Activated naive CD4-positive, alpha-beta T cell (primary cell): ENCODE measurements at places on chromosomes 16 and 17.

GRCh38 chr16:53220585-53220984 lies 165.8 kb downstream of the CHD9 start:
- DNase-seq = no peak

DNA sequence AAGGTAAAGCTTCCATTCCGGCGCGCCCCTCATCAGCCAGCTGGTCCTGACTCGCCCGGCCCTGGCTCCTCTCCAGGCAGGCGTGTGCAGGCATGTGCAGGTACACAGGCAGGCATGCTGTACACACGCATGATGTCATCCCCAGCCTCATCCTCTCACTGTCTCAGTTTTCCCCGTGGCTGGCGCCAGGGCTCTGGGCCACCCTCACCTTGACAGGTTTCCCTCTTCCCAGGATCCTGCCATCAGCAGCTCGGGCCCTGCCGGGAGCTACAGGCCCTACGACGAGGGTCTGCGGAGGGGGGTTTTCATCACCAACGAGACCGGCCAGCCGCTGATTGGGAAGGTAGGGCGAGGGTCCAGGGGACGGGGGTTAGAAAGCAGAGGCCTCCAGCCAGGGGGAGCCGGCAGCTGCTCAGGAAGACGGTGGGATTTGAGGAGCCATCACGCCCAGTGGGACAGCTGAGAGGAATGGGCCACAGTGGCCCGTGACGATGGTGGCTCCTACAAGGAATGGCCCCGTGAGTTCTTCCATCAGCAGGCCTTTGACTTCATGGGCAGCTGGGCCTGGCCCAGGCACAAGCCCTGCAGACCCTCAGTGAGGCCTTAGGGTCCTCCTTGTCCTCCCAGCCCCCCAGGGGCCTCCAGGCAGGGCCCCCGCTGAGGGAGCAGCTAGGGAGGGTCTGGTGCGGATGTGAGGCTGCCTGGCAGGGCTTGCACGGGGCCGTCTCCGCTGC lies 8.5 kb downstream of the GAA start:
- no peak for DNase-seq

DNA sequence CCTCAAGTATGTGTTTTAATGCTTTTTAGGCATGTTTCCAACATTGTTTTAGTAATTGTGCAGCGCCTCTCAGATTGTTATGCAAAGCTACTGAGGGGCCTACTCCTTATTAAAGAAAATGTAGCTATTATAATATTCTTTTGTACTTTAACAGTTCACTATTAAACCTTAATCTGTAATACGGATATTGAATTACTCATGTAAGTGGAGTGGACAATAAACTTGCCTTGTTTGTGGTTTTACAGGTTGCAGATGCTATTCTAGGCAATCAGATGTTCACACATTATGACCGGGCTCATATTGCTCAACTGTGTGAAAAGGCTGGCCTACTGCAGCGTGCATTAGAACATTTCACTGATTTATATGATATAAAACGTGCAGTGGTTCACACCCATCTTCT lies 41.0 kb downstream of the PTRH2 start:
- DNase-seq = no peak

DNA sequence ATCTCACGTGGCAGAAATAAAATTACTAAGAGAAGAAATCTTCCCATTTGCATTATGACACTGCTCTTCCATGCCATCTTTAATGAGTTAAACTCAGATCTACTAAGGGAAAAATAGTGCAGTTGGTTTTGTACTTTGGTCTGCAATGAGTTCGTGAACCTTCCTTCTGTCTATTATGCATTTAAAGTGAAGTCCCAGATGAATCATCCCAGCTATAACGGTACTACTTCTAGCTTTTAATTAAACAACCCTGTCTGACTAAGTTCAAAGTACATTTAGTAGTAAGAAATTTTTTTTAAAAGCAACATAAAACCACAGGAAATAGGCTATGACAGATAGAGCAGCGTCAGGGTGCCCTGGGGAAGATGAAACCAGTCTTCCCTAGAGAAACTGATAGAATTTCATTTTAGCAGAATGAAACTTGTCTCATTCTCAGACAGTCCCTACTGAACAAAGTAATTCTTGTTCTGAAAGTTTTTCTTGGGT lies 1.8 kb downstream of the TMIGD1 start:
- DNase-seq = peak; percentile 12

GRCh38 chr16:4855371-4855770 lies 8.1 kb downstream of the UBN1 start:
- DNase-seq = no peak

GRCh38 chr16:1989209-1990100 lies at the start of gene SYNGR3:
Gene SYNGR3, plus strand, starts transcription at chr16:1989970. Its CDS starts 133 bp downstream, at chr16:1990103.
- DNase-seq = no peak

DNA sequence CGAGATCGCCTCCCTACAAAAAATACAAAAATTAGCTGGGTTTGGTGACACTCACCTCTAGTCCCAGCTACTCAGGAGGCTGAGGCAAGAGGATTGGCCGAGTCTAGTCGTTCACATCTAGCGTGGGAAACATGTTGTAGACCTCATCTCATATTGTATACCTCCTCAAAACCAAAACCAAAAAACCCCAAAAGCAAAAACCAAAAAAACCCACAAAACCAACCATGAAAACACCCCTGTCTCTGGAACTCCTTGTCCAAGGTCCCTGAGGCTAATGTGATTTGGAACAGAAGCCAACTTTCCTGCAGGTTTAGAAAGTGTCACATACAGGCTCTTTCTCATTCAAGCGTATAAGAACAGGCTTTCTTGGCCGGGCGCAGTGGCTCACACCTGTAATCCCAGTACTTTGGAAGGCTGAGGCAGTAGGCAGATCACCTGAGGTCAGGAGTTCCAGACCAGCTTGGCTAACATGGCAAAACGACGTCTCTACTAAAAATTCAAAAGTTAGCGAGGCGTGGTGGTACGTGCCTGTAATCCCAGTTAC lies 29.0 kb downstream of the RAB11FIP3 start:
- DNase-seq = no peak

DNA sequence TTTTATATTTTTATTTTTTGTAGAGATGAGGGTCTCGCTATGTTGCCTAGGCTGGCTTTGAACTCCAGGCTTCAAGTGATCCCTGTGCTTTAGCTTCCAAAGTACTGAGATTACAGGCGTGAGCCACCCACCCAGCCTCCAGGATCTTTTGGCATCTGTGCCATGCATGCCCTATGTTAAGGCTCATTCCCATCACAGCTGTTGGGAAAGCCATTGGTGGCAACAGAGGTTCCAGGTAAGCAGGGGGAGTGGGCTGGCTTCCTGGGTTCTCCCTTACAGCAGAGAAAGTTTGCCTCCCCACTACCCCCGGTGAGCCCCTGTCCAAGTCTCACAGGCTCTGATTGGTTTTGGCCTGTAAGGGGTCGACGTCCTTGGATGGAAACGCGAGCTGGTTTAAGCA lies 8.9 kb upstream of the MRTFB start:
- DNase-seq = no peak

GRCh38 chr16:71972356-71972755 lies 27.8 kb downstream of the PKD1L3 start:
- no peak for DNase-seq

DNA sequence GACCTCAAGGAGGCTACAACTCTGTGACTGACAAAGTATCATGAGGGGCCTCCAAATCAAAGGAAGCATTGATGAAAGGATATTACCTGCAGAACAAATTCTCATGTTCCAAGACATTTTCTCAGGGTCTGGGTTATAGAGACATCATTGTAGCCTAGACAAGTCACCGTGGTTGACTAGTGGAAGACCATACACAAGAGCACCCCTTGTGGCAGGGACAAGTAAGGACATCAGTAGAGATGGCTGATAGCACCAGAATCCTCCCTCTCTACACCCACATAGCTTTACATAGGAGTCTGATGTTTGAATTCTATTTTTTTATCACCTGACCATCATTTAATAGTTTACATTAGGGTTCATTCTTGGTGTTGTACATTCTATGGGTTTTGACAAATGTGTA lies 32.5 kb upstream of the CDH8 start:
- DNase-seq = no peak

GRCh38 chr16:20740007-20740883 lies 1.4 kb downstream of the THUMPD1 start:
- no peak for DNase-seq

DNA sequence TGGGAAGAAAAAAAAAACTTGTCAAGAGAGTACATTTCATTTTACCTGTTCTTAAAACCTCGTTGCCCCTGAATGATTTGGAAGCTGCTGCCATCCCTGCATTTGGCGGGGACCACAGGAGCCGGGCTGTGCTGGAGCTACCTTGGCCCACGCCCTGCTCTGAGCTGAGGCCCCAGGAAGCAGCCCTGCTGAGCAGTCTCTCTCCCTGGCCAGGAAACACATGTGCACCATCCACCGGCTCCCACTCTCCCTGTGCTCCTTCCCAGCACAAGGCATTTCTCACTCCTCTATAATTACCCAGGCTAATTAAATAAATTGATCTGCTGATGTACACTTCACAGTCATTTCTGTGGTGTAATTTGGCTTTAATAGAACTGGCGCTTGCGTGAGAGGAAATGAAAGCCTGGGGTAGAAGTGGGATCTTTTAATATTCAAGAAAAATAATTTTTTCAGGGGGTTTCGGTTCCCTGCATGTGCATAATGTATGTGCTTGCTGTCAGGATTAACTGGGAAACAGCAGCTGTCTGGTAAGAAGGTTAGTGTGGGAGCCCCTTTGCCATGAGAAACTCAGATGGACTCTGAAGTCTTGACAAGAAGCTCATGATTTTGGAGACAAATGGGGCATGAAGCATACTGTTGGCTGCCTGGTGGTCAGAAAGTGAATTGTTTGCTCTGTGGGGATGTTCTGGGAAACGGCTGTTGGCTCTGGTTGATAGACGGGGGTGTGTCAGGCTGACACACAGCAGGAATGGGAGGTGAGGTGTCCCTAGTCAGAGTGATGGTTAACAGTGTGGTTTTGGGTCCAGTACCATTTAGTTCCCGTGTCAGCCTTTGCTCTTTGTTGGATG lies 252.3 kb upstream of the EEF2KMT start:
- DNase-seq = no peak

- DNase-seq = no peak
Observed at GRCh38 chr16:85321509-85322271, 209.4 kb upstream of the CIBAR2 start.

GRCh38 chr16:72815348-72816318 lies 232.3 kb downstream of the ZFHX3 start:
- no peak for DNase-seq

DNA sequence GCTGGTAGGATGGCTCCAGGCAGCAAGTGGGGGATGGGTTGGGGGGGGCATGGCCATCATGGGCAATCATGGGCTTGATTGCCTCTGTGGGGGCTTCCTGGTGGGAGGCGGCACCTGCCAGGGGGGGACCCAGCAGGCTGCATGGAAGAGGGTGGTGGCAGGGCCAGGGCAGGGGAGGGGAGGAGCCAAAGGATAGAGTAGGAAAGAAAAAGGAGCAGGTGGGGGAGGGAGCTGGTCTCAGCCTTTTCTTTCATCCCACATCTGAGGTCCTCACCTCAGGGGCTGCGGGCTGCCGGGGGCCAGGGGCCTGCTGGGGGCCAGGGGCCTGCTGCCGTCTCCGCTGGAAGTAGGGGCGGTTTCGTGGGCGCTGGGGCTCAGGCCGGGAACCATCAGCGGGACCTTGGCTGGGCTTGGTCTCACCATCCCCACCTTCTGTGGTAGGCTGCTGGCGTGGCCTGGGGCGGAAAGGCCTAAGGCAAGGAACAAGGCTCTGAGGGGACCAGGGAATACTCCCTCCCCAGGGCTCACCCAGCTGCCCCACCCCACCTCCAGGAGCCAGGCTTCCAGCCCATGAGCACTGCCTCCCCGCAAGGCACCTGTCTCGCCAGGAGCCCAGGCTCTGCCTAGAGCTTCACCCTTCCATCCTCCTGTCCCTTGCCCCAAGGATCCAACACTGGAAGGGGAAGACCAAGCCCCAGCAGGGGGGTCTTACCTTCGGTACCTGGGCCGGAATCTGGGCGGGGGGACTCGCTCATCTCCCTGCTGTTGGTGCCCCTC lies 5.0 kb downstream of the YBX2 start:
- no peak for DNase-seq

GRCh38 chr16:69741951-69742904 lies 12.5 kb downstream of the NOB1 start:
- no peak for DNase-seq

GRCh38 chr17:6623941-6624340 lies 16.6 kb downstream of the KIAA0753 start:
- no peak for DNase-seq
